ENCODE measurements at places on chromosomes 1 and 21.

DNA sequence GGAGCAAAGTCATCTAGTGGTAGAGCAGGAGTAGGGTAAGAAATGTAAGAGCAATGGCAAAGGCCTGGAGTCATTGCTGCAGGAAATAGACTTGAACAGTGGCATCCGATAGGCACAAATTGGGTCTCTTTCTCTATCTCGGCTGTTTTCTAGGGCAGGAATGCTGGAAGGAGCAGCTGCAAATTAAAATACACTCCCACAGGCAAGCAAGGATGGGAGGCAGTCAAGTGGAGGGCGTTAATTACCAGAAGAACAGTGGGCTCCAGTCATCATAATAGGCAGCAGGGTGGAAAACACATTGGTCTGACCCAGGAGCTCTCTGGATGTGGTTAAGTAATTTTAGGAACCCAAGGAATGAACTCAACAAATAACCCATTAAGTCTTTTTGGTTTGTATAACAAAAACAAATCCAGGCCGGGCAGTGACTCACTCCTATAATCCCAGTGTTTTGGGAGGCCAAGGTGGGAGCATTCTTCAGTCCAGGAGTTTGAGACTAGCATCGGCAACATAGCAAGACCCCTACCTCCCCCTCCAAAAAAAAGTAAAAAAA lies 7.8 kb upstream of the TDRD5 start:
- DNase-seq: no peak

GRCh38 chr1:70376196-70376595 lies 21.7 kb upstream of the ANKRD13C start:
- no peak for DNase-seq

- DNase-seq: no peak
Observed at GRCh38 chr21:33348706-33349105, 23.9 kb downstream of the IFNAR1 start.

DNA sequence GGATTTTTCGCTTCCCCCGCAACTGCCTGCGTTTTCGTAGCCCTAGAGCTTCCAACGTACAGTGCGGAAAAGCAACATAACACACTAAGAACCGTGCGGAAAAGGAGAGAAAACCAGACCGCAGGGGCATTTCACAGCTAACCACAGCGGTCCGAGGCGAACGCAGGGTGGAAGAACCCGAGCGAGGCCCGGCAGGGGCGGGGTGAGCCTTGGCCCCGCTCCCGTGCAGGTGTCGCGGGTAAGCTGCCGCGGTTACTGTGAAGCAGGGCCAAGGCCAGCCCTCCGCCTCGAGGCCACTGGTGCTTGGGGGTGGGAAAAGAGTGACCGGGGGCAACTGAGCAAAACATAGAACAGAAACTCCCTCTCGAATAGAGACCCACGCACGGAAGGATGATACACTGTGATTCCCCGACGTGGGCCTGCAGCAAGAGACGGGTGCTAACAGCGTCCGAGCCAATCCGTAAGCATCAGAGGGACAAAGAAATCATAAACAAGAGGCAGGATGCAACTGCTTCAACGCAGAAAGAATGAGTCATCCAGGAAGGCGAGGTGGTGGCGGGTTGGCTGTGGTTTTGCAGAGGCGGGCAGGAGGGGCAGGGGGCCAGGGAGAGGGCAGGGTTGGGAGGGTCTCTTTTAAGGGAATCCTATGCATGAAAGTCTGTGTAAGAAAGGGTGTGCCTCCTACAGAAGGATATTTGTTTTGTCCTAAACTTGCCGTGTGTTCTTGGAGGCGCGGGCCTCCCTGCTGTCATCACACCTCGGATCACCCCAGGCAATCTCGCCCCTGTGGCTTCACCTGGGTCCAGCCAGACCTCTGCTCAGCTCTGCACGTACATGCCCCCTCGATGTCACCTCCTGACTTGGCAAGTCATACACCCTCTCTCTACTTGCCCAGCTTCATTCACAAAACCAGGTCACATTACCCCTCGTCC lies 7.3 kb downstream of the GNG4 start:
- DNase-seq: no peak

- no peak for DNase-seq
Observed at GRCh38 chr1:205802060-205802459, 10.9 kb downstream of the SLC41A1 start.

DNA sequence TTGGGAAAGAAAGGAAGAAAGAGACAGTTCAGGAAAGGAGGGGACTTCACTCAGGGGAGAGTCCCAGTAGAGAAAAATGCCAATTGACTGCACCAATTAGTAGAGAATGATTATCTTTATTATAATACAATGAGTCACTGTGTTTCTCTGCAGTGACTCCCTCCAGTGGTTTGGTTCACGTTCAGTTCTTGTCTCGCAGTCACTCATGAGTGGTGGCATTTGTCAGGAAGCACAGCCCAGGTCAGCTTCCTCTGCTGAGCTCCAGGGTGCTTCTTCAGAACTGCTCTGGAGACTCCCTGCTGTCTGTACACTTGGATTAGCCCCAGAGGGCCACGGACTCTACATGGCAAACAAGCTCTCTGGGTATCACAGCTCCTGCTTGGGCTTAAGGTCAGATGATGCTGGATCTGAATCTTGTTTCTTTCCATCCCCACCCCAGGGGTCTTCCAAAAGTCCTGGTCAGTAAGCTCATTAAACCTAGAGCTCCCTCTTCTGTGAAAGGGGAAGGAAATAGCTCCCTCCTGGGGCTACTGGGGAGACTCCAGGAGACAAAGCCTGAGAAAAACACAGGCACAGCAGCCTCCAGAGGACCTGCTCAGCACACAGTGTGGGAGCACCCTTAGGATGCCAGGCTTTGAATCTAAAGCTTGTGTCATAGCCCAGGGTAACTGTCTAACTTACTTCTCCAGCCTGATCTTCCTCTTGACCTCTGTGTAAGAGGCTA lies 619.0 kb downstream of the AJAP1 start:
- DNase-seq: no peak

- peak; percentile 76 for DNase-seq
Observed at GRCh38 chr1:1344655-1345361, 4.4 kb downstream of the DVL1 start.

- no peak for DNase-seq
Observed at GRCh38 chr1:29809446-29810120, 573.3 kb downstream of the PTPRU start.

GRCh38 chr1:30196872-30197638 lies 526.3 kb downstream of the MATN1 start:
- DNase-seq: no peak

GRCh38 chr1:36652011-36652410 lies 169.3 kb upstream of the CSF3R start:
- no peak for DNase-seq

DNA sequence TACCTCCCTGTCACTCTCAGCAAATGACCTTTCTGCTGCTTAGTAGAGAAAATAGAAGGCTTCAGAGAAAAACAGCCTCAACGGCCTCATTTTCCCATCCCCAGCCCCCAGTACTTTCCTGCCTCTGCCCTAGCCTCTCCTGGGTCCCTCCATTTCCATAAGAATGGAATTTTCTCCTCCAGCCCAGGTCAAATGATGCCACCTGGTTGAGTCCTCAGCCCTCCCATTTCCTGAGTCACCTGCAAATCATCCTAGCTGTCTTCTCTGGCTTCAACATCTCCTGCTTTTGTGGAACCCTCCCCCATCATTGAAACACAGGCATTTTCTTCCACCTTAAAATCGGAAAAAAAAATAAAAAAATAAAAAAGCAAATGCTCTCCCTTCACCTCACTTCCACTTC lies 35.1 kb downstream of the OLIG1 start:
- DNase-seq: no peak

- DNase-seq: no peak
Observed at GRCh38 chr1:109386054-109386717, 11.5 kb downstream of the SORT1 start.

GRCh38 chr1:246930830-246931548 lies 759 bp downstream of the AHCTF1 start:
- peak; percentile 75 for DNase-seq

GRCh38 chr1:236207121-236207520 lies 64.8 kb downstream of the GPR137B start:
- no peak for DNase-seq

DNA sequence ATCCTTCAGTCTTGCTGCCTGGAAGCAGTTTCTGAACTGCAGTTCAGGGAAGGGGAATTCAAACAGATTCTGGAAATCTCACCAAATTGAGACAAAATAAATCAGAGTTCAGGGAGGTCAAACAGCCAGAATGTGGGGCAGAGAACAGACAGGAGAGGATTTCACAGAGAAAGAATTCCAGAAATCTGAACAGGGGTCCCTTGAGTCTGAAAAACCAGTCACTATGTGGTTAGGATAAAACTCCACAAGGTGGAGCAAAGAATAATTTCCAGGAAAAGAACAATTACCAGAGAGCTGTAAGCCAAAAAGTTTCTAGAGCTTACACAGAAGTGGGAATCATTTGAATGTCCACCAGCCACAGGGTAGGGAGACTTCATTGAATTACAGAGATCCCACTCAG lies 84.7 kb downstream of the URB2 start:
- DNase-seq: no peak

- DNase-seq: no peak
Observed at GRCh38 chr21:25953659-25954058, 216.9 kb downstream of the APP start.

GRCh38 chr1:196593955-196594354 lies 14.3 kb downstream of the KCNT2 start:
- no peak for DNase-seq

- DNase-seq: no peak
Observed at GRCh38 chr1:59126366-59126765, 170.5 kb upstream of the FGGY start.

DNA sequence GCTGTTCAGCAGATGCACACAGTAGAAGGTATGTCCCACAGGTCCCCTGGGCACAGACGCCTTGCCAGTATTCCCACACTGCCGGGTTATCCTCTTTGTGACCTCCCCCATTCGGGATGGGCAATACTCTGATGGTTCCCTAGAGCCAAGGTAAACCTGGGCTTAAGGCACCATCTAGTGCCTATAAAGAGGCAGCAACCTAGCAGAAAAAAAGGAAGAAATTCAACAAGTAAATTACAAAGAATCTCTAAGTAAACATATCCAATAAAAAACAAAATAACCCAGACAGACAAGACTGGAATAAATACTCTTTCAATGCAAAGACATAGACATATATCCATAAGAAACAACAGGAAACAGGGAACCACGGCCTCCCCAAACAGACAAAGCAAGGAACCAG lies 39.4 kb downstream of the HSF2BP start:
- no peak for DNase-seq

GRCh38 chr1:150477320-150477719 lies 9.9 kb upstream of the TARS2 start:
- no peak for DNase-seq

DNA sequence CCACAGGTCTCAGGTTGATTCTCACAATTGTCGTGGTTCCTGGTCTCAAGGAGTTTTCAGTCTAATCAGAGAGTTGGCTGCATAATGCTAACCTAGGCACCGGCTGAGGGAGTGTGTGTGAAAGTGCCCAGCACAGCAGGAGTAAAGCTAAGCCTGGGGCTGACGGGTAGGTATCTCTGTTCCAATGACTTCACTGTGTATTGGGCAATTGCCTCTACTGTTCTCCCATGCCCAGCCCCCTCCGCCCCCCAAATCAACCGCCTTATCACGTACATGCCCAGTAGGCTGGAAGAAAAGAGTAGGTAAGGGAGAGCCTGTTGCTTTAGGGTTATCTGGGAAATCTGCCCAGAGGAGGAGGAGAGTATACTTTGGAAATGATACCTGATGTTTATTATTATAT lies 54.7 kb downstream of the MRPS6 start:
- no peak for DNase-seq

DNA sequence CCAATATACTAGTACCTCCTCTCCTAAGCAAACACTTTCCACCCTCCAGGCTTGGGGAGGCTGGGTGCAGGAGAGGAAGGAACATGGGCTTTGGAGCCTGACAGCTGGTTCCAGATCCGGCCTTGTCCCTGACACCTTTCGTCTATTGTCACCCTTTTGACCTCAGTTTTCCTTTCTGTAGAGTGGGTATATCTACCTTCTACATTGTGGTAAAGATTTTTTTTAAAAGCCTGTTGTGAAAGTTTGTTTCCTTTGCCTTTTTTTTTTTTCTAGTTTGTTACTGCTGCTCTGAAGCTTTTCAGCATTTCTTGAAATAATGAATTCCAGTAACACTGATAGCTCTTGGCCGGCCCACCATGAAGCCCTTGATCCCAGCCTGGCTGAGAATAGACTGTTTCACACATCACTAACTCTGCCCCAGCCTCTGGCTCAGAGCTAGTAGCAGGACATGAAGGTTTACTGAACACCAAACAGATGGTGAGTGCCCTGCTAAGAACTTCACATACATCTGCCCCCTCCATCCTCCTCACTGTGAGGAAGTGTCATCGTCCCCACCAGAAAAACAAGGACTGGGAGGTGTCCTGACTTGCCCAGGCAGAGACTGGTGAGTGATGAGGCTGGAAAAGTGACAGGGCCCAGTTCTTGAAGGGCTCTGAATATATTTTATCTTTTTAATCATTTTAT lies 33.0 kb upstream of the ID3 start:
- peak; percentile 32 for DNase-seq

- DNase-seq: no peak
Observed at GRCh38 chr21:42545745-42546144, 32.1 kb downstream of the SLC37A1 start.

DNA sequence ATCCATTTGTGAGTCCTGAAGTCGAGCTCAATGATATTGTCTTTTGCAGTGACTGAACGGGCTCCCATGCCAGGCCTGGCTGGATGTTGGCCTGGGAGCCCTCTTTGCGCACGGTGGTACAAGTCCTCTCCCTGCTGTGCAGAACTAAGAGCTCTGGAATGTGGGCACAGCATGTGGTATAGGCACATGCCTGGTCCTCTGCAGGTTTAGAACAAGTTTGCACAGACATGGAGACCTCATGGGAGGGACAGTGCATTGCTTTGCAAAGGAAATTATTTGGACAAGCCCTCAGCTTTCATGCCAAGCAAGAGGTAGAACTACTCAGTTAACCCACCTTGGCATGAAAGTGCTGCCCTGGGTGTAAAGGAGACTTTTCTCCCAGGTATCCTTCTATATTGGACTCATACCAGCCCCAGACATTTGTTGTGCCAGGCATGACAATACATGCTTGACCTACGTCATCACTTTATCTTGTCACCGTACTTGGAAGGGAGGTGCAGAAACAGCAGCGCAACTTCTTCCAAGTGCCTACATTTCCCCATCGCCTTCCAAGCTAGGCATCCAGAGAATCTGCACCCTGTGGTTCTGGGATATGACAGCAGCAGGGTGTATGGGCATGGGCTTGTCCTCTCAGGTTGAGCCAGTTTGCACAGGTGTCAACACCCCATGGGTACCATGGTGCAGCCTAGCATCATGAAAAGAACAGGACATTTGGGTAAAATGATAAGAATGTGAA lies 37.6 kb upstream of the MRPS6 start:
- no peak for DNase-seq

DNA sequence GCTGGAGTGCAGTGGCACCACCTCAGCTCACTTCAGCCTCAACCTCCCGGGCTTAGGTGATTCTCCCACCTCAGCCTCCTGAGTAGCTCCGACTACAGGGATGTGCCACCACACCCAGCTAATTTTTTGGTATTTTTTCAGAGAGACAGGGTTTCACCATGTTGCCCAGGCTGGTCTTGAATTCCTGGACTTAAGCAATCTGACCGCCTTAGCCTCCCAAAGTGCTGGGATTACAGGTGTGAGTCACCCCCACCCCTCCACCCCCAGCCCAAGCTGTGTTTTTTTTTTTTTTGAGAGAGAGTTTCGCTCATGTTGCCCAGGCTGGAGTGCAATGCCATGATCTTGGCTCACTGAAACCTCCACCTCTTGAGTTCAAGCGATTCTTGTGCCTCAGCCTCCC lies 75.4 kb downstream of the NKAIN1 start:
- DNase-seq: no peak

- DNase-seq: no peak
Observed at GRCh38 chr1:5885471-5886139, 106.6 kb downstream of the NPHP4 start.
